ENCODE measurements at places on chromosomes 7 and 10. TPM values are rescaled to one million over a fixed set of nuclear protein-coding genes. Genes with fewer than 3 reads are reported as not detected.

Gene GPR15LG
- not detected for total RNA-seq

Gene SH2D4B
- 0.05 TPM for total RNA-seq

Gene SCIN
- total RNA-seq, result 0.36 TPM

Gene CYP3A4
- total RNA-seq, result not detected

Gene PIK3CG
- total RNA-seq, result 3.6 TPM

Gene HOGA1
- total RNA-seq, result not detected

Gene IFT22
- 5.4 TPM for total RNA-seq

Gene CFTR
- total RNA-seq, result not detected

Gene BICC1
- total RNA-seq, result not detected

Gene GPC2
- total RNA-seq, result 7.6 TPM

GRCh38 chr10:70780772-70781171 lies 4.4 kb downstream of the TBATA start:
- H3K4me1 ChIP-seq, result no peaks in the 10 kb centered on the region
- H3K4me3 ChIP-seq, result no peak overlapping the region
- H3K27ac ChIP-seq, result no peak overlapping the region
- H3K27me3 ChIP-seq, result peaks cover 2% of the 10 kb centered on the region
- H3K36me3 ChIP-seq, result no peaks in the 10 kb centered on the region

- H3K36me3 ChIP-seq, result no peaks in the 10 kb centered on the region
- H3K4me1 ChIP-seq, result no peaks in the 10 kb centered on the region
- no peak for DNase-seq
These were observed 546.9 kb downstream of the TCERG1L start for GRCh38 chr10:130764651-130765050.

DNA sequence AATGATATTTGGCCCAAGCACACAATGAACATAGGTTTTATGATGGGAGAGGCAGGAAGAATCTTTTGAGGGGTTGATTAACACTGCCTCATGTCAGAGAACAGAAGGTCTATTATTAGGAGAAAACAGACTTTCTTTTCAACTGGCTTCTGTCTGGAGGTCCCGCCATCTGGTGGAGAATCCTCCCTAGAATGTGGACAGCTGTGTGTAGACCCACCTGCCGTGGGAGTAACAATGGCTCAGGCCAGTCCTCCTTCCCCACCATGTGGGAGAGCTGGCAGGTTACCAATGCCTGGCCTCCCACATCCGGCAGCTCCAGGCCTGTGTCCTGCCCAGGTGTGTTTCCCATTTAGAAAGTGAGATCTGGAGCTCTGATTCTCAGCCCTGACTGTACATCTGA lies 70.4 kb upstream of the AOAH start:
- DNase-seq, result no peak
- no peak overlapping the region for H3K4me3 ChIP-seq
- no peaks in the 10 kb centered on the region for H3K36me3 ChIP-seq
- no peaks in the 10 kb centered on the region for H3K27me3 ChIP-seq

DNA sequence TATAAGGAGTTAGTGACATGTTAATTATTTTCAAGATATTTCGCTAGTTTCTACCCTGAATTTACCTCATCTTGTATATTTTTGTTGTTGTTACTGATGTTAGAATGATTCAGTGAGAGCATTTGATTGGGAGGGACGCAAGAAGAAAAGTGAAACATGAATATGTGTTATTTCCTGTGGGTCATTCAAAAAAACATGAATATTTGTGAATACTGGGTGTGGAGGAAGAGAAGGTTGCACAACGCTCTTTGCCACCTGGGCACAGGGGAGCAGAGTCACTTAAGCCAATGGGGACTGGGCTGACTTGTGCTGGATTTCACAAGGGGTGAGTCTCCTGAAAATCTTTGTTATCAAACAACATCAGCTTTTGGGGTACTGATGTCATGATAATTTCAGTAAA lies 39.5 kb downstream of the AGK start:
- no peak overlapping the region for H3K27ac ChIP-seq
- H3K4me3 ChIP-seq, result no peak overlapping the region
- peaks cover 29% of the 10 kb centered on the region for H3K4me1 ChIP-seq
- peaks cover 30% of the 10 kb centered on the region for H3K36me3 ChIP-seq
- H3K27me3 ChIP-seq, result no peaks in the 10 kb centered on the region

GRCh38 chr7:95861041-95861440 lies 88.7 kb downstream of the DYNC1I1 start:
- no peaks in the 10 kb centered on the region for H3K36me3 ChIP-seq
- no peak overlapping the region for H3K27ac ChIP-seq
- no peaks in the 10 kb centered on the region for H3K4me1 ChIP-seq
- peaks cover 11% of the 10 kb centered on the region for H3K27me3 ChIP-seq
- no peak for DNase-seq

DNA sequence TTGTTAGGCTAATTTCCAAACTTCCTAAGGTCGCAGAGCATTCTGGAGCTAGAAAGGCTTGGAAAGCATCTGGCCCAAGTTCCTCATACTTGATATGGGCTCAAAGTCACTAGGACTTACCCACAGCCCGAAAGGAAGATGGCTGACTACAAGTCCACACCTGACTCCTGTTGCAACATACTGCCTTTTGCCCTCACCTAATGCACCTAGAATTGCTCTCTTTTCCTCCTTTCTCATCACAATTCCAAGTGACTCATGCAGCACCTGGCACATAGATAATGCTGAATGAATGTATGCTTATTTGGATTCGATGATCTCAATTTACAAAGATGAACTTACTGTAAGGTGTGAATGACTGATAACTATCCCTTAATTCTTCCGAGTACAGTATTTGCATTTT lies 131.5 kb downstream of the SORBS1 start:
- no peak overlapping the region for H3K27ac ChIP-seq
- H3K4me1 ChIP-seq, result no peaks in the 10 kb centered on the region
- no peak for DNase-seq
- no peaks in the 10 kb centered on the region for H3K27me3 ChIP-seq
- H3K4me3 ChIP-seq, result no peak overlapping the region

DNA sequence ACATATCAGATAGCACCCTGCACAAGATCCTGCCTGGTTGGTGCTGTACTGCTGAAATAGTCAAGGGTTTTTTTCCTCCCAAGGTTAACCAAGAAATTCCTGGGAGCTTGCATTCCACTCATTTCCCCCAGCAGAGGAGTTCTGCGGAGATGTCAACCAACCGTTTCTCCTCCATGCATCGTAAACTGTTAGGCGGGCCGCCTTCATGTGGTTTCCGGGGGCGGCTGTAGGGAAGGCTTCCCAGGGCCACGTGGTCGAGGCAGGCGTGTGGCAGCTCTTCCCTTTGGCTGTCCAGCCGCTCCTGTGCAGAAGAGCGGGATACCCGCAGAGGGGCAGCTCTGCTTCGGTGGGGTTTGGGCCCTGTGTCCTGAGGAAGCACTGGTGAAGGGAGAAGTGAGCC lies 113.7 kb downstream of the RGS10 start:
- no peak overlapping the region for H3K4me3 ChIP-seq
- no peaks in the 10 kb centered on the region for H3K27me3 ChIP-seq
- DNase-seq, result peak; percentile 21
- peaks cover 12% of the 10 kb centered on the region for H3K36me3 ChIP-seq
- no peak overlapping the region for H3K27ac ChIP-seq

DNA sequence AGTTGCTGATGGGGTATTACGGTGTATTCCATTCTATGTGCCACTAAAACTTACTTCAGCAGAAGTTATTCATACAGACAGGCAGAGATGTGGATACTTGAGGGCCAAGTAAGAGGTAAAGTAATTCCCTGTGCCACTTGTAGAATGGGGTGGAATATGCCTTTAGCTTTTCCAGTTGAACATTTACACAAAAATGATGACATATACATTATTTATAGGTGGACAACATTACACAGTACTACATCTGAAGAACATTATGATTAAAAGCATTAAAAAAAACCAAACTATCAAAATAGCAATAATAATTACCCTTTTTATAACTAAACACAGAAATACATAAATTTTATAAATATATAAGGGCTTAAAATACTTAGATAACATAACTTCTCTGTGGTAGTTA lies 3.5 kb upstream of the SEMA3E start:
- no peak overlapping the region for H3K27ac ChIP-seq
- no peaks in the 10 kb centered on the region for H3K36me3 ChIP-seq
- no peak overlapping the region for H3K4me3 ChIP-seq
- no peak for DNase-seq
- peaks cover 12% of the 10 kb centered on the region for H3K27me3 ChIP-seq
- H3K4me1 ChIP-seq, result no peaks in the 10 kb centered on the region

- no peaks in the 10 kb centered on the region for H3K4me1 ChIP-seq
- H3K27ac ChIP-seq, result no peak overlapping the region
- no peaks in the 10 kb centered on the region for H3K36me3 ChIP-seq
- no peak overlapping the region for H3K4me3 ChIP-seq
- H3K27me3 ChIP-seq, result peaks cover 10% of the 10 kb centered on the region
- DNase-seq, result no peak
These were observed 205.9 kb upstream of the PPP2R2D start for GRCh38 chr10:131694781-131695495.

DNA sequence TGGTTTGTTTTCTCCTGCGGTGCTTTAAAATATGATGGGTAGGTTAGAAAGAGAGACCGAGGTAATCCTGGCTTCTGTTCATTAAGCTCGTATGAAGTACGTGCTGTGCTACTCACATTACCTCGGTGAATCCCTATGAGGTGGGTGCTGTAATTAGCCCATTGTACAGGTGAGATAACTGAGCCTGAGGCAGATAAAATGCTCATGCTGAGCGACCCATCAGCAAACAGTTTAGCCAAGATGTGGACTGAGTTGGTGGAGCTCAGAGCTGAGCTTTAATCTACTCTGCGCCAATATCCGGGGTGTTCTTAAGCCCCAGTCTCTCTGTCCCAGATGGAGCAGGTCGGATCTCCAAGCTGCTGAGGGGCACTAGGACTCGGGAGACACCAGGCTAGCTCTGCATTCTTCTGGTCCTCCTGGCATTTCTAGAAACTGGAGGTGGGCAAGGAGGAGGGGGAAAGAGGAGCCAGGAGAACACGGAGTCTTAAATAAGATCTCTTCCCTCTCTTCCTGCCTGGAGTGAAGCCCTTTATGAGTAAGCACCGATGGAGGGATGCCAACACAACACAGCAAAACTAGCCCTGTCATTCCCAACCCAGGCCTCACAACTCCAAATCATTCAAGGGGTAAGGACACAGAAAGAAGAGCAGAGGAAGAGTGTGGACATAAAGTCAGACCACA lies 458.5 kb downstream of the KCNMA1 start:
- no peak overlapping the region for H3K27ac ChIP-seq
- no peaks in the 10 kb centered on the region for H3K4me1 ChIP-seq
- H3K36me3 ChIP-seq, result no peaks in the 10 kb centered on the region
- H3K27me3 ChIP-seq, result peaks cover 21% of the 10 kb centered on the region

DNA sequence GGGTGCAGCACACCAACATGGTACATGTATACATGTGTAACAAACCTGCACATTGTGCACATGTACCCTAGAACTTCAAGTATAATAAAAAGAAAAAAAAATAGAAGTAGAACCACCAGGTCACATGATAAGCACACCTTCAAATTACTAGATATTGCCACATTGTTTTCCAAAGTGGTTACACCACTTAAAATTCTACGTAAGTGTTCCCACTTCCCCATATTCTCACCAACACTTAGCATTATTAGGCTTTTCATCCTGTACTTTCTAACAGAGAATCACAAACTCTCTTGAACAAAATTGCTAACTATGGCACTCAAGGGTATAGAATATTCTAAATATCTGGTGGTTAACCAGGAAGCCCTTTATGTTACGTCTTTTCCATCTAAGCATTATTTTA lies 22.6 kb downstream of the SH3PXD2A start:
- no peaks in the 10 kb centered on the region for H3K27me3 ChIP-seq
- H3K4me3 ChIP-seq, result no peak overlapping the region
- no peaks in the 10 kb centered on the region for H3K36me3 ChIP-seq
- no peak for DNase-seq

- no peak overlapping the region for H3K4me3 ChIP-seq
- no peak for DNase-seq
- no peaks in the 10 kb centered on the region for H3K27me3 ChIP-seq
- no peak overlapping the region for H3K27ac ChIP-seq
- H3K36me3 ChIP-seq, result no peaks in the 10 kb centered on the region
These were observed 49.9 kb upstream of the MGMT start for GRCh38 chr10:129416956-129417765.

DNA sequence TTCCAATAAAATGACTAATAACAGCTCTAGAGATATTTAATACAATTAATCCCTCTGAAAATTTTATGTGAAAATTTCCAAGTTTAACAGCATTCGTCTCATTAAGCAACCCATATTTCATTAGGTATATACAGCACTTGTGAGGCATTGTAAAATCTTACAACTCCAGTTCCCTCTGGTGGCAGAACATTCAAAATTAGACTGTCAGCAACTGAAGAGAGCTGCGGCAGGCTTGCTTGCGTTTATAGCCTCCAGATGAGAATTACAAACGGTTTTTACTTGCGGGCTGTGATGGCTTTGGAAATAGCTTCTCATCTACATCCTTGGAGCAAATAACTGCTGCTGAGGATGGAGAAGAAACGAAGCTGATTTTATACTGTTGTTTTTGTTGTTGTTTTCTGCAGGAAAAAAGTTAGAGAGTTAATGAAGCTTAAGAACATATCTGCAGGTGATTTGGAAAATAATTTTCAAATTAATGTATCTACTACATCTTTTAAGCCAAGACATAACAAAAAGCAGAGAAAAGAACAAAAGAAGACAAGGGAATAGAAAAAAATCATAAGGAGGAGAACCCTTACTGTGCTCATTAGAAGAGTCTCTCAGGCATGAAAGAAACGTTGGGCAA lies 171.3 kb downstream of the MAGI2 start:
- no peaks in the 10 kb centered on the region for H3K36me3 ChIP-seq
- no peak overlapping the region for H3K4me3 ChIP-seq
- DNase-seq, result no peak

DNA sequence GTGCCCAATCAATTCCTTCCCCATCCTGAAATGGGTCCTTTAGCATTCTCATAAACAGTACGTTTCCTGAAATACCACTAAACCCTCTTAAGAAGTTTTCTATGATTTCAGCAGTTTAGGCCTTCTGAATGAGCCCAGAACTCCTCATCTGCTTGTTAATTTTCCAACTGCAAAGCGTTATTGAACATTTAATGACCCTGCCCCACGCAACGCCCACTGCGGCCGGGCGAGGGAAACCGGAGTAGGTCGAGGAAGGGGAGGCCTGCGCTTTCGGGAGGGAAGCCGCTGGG lies 608 bp upstream of the UBN2 start:
- H3K4me1 ChIP-seq, result peaks cover 17% of the 10 kb centered on the region
- H3K27ac ChIP-seq, result no peak overlapping the region
- no peaks in the 10 kb centered on the region for H3K27me3 ChIP-seq
- DNase-seq, result no peak
- peaks cover 3% of the 10 kb centered on the region for H3K36me3 ChIP-seq

DNA sequence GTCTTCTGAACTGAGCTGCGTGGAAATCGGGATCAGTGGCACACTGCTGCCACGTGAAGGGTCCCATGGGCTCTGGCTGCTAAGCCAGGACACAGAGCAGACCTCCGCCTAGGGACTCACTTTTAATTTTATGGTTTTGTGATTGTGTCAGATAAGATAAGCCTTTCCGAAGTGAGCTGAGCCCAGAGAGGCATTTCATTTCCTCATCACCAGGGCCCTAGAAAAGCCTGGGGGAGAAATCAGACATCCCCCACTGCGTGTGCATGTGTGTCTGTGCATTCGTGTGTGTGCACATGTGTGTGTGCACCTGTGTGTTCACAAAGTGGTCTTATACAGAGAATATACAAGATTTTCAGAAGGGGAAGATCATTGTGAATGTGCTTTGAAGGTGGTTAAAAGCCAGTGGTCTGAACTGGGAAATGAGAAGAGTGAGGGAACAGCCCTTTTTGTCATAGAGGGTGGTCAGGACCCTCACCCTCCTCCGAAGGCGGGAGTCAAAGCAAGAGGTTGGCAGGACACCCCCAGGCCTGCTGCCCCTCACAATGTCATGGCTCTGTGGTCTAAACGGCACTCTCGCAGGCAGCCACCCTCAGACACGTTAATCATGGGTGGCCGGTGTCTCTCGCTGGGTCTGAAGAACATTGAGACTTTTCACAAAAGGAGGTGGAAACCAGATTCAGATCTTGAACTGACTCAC lies 176.1 kb upstream of the PFKP start:
- H3K36me3 ChIP-seq, result no peaks in the 10 kb centered on the region
- no peak overlapping the region for H3K4me3 ChIP-seq
- no peaks in the 10 kb centered on the region for H3K4me1 ChIP-seq
- no peak overlapping the region for H3K27ac ChIP-seq
- DNase-seq, result no peak
- H3K27me3 ChIP-seq, result peaks cover 8% of the 10 kb centered on the region
